GM12892 (cell line): ENCODE measurements at places on chromosomes 13 and 19.

- no peak for DNase-seq
Observed at GRCh38 chr19:20840371-20840770, 64.3 kb downstream of the ZNF66 start.

- DNase-seq = no peak
Observed at GRCh38 chr19:55080121-55080967, 4.7 kb downstream of the EPS8L1 start.

- DNase-seq = no peak
Observed at GRCh38 chr19:13684021-13684420, 80.3 kb upstream of the MRI1 start.

GRCh38 chr19:10353793-10354391, 14.5 kb upstream of the ICAM3 start:
- DNase-seq = peak; percentile 19

GRCh38 chr19:287381-287871, 3.8 kb downstream of the PLPP2 start:
- no peak for DNase-seq

- DNase-seq = no peak
Observed at GRCh38 chr13:41565216-41565615, 107.9 kb downstream of the RGCC start.

GRCh38 chr13:77356155-77356554, 29.3 kb upstream of the MYCBP2 start:
- DNase-seq = no peak

DNA sequence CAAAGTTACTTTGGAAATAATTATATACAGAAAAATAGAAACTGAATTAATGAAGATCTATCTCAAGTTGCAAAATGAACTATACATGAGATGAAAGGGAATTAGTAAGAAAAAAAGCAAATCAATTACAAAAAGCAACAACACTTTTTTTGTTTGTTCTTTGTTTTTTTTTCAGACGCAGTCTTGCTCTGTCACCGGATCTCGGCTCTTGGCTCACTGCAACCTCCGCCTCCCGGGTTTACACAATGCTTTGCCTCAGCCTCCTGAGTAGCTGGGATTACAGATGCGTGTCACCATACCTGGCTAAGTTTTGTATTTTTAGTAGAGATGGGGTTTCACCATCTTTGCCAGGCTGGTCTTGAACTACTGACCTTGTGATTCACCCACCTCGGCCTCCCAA, 2.2 kb downstream of the ZNF415 start:
- DNase-seq = no peak

- no peak for DNase-seq
Observed at GRCh38 chr19:50046649-50047503, 21.1 kb downstream of the ZNF473 start.

GRCh38 chr19:47658431-47659348, 49.8 kb downstream of the BICRA start:
- DNase-seq = no peak

- no peak for DNase-seq
Observed at GRCh38 chr13:78129823-78130222, 211.2 kb upstream of the EDNRB start.

DNA sequence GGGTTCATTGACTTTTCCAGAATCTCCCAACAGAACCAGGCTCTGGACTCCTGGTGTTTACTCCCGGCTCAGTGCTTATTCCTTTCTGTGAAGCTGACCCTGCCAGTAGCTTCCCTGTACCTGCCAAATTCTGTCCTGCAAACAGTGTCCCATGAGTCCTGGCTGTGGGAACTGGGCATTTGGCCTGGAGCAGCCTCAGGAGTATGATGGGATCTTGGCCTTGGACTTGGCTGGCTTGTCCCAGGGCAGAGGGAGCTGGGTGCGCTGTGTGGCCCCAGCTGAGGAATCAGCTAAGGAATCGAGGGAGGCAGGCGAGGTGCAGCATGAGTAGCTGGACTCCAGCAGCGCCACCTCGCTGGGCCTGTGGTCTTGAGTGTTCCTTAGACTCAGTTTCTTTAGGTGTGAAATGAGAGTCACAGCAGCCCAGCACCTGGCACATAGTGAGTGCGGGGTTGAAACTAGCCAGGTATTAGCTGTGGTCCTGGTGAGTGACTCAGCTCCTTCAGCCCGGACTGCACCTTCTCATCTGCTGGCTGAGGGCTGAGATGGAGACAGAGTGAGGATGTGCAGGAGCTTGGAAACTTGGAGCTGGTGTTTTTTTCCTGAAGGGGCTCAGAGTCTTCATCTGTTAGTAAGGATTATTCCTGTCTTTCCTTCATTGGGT, 10.4 kb downstream of the CLASRP start:
- DNase-seq = no peak

GRCh38 chr13:110138010-110138699, 168.8 kb downstream of the COL4A1 start:
- DNase-seq = peak; percentile 29

DNA sequence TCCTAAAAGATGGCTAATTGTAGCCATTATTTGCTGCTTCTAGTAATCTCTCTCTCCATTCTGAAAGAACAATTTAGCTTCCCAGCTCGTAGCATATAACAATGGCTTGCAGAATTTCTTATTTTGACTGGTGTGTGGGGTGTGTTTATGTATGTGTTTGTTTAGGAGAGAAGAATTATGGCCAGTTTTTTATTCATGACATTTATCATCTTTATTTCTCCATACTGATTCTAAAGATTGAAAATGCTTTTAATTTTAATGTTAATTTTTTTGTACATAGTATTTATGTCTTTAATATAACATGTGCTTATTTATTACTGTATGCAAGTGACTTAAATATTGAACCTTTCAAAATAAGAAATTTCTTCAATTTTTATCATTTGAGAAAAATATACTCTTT, 115.8 kb upstream of the TMTC4 start:
- no peak for DNase-seq

DNA sequence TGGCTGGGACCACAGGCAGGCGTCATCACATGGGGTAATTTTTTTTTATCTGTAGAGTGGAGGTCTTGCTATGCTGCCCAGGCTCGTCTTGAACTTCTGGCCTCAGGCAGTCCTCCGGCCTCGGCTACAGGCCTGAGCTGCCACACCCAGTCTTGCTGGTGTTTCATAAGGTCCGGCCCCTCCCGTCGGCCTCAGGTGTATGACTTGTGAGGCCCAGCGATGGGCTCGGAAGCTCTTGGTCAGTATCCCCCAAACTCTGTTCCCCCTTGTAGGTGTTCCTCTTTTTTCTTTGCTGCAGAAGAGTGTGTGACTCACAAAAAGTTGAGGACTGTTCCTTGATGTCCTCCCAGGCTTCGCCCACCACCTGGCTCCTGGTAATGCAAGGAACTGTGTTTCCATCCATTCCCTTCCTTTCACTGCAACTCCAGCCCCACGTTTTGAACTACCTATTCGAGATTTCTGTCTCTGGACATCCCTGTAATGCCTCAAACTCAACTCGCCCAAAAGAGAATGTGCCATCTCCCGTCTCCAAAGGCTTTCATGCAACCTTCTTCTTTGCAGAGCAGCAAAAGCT, 5.0 kb downstream of the USF2 start:
- DNase-seq = no peak

GRCh38 chr19:4172861-4173473, 9.4 kb downstream of the SIRT6 start:
- peak; percentile 48 for DNase-seq

- no peak for DNase-seq
Observed at GRCh38 chr13:40508767-40509342, 157.6 kb downstream of the FOXO1 start.

DNA sequence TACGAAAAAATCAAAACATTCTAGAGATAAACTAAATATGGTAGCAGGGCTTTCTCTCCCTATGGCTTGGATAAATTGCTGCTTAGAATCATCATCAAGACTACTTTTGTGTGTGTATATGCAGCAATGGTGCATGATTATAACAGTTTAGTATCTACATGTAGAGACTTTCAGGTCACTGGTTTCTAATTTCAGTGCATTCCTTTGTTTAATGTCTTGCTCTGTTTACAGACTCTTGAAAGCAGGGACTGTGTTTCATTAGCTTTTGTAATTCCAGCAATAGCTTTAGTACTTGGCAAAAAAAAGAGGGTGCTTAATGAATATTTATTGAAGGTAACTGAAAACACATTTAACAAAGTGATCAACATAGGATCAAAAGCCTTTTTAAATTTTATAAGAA, 420.7 kb downstream of the PCDH9 start:
- DNase-seq = no peak

GRCh38 chr19:33297401-33298145, 4.8 kb downstream of the CEBPA start:
- peak; percentile 8 for DNase-seq

- DNase-seq = no peak
Observed at GRCh38 chr13:33869005-33869404, 51.1 kb downstream of the RFC3 start.

- DNase-seq = no peak
Observed at GRCh38 chr13:22925881-22926747, 254.7 kb upstream of the SGCG start.

- DNase-seq = no peak
Observed at GRCh38 chr13:37923236-37923635, 53.7 kb upstream of the TRPC4 start.

- no peak for DNase-seq
Observed at GRCh38 chr13:44093607-44094564, 214.2 kb downstream of the LACC1 start.

GRCh38 chr13:109869312-109870237, 83.2 kb upstream of the IRS2 start:
- DNase-seq = no peak

DNA sequence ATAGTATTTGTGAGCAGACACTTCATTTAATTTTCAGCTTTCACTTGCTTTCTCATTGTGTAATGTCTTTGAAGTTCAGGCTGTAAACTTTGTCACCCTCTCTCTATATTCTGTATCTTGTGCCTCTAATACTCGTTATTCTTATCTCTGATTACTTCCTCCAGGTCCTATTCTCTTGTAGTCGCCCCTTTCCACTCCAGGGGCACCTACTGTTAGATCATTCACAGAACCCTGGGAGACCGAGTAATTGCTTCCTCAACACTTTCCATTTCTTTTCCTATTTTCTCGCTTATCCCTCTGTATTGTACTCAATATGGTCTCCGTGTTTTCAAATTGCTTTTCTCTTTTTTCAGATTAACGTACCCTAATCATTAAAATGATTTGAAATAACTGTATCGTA, 93.9 kb upstream of the TDRD3 start:
- no peak for DNase-seq

DNA sequence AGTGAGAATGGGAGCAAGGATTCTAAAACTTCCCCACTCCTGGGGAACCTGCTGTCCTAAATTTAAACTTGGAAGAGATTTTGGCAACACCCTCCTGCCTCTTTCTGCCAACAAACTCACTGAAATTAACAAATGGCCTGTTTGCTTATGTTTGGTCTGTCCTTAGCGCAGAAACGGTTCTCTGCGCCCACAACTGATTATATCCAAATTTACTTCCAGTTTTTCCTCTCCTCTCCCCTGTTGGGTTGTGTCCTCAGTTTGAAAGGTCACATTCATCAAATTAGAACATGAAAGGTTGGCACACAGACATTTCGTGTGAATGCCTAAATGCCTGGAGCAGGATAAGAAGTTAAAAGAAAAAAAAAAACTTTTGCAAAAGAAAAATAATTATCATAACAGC, 56.4 kb upstream of the MRI1 start:
- DNase-seq = no peak

DNA sequence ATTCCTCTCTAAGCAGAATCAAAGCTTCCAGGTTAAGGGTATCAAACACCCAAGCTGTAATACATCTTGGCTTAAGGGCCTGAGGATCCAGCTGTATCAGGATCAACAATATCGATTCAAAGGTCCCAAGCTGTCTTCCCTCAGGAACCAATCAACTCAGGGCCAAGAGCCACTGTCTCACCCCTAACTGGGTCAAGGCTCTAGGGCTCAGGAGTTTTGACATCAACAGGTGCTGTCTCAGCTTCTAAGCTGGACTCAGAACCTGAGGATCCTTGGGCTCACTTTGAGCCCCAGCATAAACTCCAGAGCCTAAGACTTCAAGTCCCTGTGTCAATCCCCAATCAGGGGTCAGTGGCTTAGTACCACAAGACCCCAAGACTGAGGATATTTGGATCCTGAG, 917 bp downstream of the FBXW9 start:
- DNase-seq = no peak

DNA sequence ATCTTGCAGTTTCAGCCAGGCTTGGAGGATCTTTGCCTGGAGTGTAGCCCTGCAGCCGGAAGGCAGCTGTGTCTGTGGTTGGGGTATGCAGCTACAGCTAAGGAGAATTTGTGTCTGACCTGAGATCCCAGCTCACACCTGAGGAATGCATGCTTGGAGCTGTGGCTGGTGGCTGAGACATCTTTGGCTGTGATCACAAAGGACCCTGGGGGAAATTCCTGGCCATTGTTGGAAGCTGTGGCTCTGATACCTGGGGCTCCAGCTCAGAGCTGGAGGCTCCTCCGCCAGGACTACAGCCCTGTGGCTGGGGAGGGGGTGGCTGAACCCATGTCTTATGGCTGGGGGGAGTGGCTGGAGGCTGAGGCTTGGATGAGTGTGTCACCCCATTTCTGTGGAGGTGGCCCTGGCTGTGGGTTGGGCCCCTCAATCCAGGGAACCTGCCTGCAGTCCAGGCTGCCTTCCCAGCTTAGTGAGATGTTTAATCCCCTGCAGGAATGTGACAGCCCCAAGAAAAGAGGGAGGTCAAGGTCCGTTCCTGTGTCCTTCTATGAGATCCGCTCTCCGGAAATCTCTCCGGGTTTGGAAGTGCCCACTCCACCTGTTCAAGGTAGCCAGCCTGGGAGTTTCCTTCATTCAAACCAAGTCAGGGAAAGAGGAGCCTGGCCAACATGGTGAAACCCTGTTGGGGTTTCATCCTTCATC, 27.6 kb downstream of the ARHGEF18 start:
- DNase-seq = no peak

GRCh38 chr13:105087945-105088344, 1447.5 kb downstream of the EFNB2 start:
- DNase-seq = no peak

DNA sequence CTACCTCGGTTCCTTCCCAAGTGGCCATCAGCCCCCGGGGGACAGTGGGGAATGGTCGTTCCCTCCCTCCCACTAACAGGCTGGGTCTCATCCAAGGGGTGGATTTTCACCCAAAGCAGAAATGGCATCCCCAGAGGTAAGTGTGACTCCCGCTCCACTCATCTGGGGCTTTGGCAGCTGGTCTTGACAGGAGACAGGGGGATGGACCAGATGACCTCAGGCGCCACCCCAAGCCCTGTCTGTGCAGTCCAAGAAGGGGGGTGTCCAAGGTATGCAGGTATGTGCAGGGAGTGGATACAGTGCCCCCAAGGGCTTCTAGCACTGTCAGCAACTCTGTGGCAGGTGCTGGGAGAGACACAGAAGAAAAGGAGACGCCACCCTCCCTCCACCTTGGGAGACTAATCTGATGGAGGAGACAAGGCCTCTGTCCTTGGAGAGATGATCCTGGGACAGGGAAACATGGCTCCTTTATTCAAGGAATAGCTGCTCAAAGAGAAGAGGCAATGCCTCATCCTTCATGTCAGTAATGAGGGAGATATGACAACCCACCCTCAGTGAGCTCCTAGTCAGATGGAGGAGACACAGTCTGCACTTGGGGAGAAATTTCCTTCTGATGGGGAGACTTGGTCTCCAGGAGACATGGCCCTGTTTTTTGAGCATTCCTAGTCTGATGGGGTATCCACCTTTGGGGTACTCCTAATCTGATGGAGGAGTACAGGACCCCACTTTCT, 7.7 kb downstream of the CEACAM16 start:
- DNase-seq = no peak

- no peak for DNase-seq
Observed at GRCh38 chr13:99388334-99388923, 81.2 kb upstream of the GPR183 start.

GRCh38 chr13:24539500-24540165, 27.1 kb upstream of the PARP4 start:
- DNase-seq = no peak

- DNase-seq = no peak
Observed at GRCh38 chr13:97212601-97213040, 9.5 kb upstream of the MBNL2 start.

- DNase-seq = no peak
Observed at GRCh38 chr13:101727118-101727517, 274.6 kb downstream of the ITGBL1 start.
